IPS DF 6.9 (cell line): ENCODE measurements at places on chromosomes 13 and 19.

DNA sequence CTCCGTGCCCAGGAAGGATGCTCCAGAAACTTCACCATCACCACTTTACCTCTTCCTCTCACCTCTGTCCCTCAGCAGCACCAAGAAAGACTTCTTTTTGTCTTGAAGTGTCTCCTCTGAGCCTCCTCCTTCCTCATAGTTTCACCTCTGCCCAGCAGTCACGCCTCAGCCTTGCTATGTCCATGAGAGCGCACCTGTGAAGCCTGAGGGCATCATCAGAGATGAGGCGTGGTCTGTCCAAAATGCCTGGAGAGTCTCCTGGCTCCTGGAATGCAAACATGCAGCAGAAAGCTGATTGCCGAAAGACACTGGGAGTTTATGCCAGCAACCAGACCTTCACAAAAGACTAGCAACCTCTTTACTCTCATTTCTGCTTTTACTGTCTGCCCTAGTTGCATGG lies 336.6 kb downstream of the TEX29 start:
- DNase-seq = no peak

DNA sequence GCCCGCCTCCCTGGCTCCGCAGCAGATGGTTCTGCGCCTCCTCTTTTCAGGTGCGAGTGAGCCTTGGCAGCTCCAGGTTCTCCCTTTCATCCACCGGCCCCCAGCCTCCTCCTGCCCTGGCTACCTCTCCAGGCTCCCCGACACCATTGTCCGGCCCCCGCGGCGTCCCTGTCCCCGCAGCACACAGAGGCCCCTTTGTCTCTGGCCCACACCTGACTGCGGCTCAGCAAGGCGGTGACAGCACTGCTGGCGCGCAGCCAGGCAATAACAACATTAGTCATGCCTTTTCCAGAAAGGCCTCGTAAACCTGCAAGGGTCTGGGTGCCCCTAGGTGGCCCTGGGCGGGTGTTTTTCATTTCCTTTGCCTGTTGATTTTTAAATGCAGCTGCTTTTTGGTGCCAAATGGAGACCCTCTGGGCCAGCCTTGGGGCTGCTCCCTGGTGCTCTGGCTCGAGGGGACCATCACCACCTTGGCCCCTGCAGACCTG lies 73.2 kb upstream of the MEDAG start:
- DNase-seq = no peak

- DNase-seq = no peak
These were observed 314.4 kb upstream of the NBEA start for GRCh38 chr13:34627509-34628208.

GRCh38 chr13:30576528-30576927 lies 41.2 kb upstream of the USPL1 start:
- no peak for DNase-seq

DNA sequence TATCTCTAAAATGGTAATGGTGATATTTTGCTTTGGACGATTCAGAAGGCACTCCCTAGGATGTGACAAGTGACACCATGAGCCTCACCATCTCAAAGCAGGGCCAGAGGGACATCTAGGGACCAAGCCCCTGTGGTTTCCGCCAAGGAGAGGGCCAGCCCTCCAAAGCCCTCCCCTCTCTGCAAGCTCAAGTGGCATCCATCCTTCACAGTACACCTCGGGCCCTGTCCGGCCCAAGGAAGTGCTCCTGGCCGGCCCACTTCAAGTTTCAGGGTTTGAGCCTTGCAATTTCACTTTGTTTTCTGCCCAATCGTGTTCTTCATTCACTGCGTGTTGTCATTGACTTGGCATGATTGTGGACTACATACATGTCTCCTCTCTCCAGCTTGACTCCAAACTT lies 82.5 kb downstream of the TSHZ3 start:
- no peak for DNase-seq

GRCh38 chr13:28574617-28575142 lies 79.8 kb upstream of the FLT1 start:
- DNase-seq = no peak

- no peak for DNase-seq
These were observed 3.7 kb upstream of the SOX21 start for GRCh38 chr13:94716016-94716415.

DNA sequence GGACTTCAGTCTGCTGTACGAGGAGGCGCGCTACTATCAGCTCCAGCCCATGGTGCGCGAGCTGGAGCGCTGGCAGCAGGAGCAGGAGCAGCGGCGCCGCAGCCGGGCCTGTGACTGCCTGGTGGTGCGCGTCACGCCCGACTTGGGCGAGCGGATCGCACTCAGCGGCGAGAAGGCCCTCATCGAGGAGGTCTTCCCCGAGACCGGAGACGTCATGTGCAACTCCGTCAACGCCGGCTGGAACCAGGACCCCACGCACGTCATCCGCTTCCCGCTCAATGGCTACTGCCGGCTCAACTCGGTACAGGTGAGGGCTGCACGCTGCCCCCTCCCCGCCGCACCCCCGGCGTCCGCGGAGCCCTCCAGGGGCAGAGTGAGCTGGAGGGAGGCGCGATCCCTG lies 14.6 kb downstream of the KCTD15 start:
- DNase-seq = no peak

DNA sequence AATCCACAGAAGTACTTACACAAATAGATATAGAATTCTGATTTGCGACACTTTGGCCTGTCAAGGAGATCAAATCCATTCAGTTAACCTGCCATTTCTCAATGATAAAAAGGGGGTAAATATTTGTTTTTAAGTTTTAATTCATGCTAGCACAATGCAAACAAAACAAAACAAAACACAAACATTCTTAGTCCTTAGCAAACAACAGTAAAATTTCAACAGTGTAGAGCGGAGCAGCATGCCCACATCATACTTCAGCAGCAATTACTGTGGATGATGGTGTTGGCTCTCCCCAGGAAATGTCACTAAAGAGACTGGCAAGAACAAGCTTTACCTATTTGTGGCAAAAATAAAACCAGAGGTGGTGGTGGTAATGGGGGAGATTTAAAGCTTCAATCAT lies 625.2 kb upstream of the PCDH20 start:
- DNase-seq = no peak

GRCh38 chr13:95385798-95386197 lies 84.5 kb upstream of the ABCC4 start:
- no peak for DNase-seq

GRCh38 chr19:29586401-29586800 lies 19.7 kb upstream of the POP4 start:
- no peak for DNase-seq

DNA sequence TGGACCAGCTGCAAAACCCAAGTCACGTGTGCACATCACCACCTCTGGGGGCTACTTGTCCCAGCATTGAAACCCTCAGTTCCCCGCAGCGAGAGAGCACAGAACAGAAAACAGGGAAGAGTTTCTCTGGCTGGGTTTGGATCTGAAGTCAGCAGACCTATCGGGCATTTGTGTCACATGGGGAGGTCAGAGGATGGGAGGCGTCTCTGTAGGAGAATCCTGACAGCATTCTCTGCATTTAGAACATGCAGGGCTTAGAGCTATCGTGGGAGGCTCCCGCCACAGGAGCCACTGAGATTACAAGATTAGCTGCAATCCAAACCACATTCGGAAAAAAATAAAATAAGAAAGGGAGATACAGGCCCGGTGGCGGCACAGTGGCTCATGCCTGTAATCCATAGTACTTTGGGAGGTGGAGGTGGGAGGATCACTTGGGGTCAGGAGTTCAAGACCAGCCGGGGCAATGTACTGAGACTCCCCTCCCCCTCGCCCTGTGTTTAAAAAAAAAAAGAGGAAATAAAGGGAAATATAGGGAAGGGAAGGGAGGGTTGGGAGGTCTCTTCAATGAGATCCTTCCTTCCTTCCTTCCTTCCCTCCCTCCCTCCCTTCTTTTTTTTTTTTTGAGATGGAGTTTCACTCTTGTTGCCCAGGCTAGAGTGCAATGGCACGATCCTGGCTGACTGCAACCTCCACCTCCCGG lies 2.9 kb upstream of the TLE6 start:
- DNase-seq = no peak

DNA sequence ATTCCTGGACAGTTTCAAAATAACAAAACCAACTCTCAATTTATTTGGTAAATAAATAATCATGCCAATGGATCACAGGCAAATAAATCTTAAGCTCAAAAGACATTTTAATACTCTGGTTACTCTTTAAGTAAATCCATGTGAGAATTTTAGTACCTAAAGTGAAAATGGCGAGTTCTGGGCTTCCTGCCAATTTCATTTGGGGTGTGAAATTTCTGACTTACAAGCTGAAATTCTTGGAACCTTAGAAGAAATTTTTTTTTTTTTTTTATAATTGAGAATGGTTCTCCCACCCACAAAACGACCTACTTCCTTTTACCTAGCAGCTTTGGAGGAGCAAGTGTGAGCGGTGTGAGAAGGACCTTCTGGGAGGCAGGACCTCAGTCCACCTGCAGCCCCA lies 354.5 kb upstream of the NBEA start:
- no peak for DNase-seq

GRCh38 chr19:48770266-48770665 lies 14.9 kb downstream of the FGF21 start:
- DNase-seq = no peak

DNA sequence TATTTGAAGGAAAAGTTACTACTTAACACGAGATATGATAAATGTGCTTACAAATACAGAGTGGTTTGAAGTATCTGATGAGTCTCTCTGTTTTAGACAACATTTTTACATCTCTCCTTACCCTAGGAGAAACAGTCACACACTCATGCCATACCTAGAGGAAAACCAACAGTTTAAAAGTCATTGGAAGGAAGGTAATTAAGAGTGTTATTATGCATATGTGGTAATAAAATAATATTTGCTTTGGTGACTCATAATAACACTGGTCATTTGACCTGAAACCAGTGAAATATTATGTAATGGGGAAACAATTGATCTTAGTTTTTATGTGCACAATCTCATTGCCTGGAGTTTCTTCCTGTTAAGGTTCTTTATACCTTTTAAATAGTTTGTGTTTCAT lies 136.9 kb upstream of the SOX21 start:
- DNase-seq = no peak

DNA sequence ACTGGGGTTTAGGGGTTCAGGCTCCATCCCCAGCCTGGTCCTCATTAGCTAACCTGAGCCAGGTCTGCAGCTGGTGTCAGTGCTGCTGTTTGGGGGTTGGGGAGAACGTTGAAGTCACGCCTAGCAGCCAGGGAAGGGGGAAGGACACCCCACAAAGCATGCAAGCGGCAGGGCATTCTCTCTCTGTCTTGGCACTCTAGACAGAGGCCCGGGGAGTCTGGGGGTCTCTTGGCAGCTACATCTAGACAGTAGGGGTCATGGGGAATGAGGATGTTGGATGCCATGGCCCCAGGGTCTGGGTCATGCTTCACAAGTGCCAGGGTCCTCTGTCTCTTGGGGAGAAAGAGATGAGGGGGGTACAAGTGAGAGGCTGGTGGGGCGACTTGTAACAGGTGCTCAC lies 2.6 kb downstream of the ERICH4 start:
- DNase-seq = no peak

DNA sequence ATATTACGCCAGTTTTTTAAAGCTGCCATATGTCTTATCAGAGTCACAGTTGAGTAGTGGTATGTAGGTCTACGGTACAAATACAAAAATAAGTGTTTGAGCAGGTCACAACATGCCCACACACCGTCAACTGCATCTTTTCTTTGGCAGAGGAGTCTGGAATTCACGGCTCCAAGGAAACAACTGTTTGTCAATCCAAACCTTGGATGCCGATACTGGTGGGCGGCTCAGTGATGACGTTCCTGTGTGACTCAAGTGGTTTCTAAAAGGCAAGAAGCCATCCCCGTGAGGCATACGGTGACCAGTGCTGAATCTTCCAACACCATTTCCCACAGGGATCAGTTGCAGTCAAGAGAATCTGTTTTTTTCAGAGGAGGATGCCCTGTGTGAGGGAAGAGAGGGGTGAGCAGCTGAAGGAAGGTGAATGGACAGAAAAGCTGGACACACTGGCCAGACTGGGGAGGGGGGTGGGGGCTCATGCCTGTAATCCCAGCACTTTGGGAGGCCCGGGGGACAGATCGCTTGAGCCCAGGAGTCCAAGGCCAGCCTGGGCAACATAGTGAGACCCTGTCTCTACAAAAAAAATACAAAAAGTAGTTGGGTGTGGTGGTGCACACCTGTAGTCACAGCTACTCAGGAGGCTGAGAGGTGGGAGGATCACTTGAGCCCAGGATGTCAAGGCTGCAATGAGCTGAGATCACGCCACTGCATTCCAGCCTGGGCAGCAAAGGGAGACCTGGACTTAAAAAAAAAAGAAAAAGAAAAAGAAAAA lies 22.8 kb upstream of the CEBPG start:
- DNase-seq = no peak

DNA sequence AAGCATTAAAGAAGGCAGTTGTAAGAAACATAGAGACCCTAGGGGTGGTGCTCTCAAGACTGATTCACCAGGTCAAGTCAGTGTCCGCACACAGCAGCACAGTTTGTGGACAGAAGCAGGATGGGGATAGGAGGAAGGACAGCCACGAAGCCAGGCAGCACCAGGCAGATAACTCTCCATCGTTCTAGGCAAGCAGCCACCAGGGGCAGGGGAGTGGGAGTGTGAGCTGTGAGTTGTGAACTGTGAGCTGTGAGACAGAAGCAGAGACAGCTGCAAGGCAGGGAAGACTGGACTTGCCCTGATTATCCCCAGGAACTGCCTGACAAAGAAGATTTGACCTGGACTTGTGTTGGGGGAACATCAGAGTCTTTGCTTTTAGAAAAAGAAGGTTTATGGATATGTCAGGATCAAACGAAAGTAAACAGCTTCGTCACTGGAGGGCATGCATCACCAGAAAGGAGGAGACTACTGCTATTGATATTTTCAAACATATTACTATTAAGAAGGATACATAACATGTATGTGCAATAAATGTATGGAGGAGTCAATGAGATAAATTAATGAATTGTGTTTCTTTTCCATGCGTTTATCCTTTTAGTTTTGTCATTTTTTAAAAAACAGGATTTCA lies 286.1 kb downstream of the IRS2 start:
- no peak for DNase-seq

- no peak for DNase-seq
These were observed 877.2 kb upstream of the PCDH20 start for GRCh38 chr13:62292714-62293480.

DNA sequence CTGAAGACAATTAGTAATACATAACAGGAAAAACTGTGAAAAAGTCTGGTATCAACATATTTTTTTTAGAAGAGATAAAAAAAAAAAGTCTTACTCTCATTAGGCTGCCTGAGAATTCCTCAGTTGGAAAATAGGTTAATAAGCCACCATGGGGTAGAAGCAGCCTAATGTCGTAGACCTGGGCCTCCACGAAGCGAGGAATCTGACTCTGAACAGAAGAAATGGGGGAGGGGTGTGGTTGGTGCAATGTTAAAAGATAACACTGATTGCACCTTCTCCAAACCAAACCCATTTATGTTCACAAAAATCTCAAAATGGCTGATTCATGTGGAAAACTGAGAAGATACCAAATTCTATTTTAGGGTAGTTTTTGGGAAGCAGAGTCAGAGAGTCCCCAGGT lies 62.4 kb downstream of the MPHOSPH8 start:
- DNase-seq = no peak

- DNase-seq = no peak
These were observed 616 bp downstream of the FCHO1 start for GRCh38 chr19:17751912-17752273.

DNA sequence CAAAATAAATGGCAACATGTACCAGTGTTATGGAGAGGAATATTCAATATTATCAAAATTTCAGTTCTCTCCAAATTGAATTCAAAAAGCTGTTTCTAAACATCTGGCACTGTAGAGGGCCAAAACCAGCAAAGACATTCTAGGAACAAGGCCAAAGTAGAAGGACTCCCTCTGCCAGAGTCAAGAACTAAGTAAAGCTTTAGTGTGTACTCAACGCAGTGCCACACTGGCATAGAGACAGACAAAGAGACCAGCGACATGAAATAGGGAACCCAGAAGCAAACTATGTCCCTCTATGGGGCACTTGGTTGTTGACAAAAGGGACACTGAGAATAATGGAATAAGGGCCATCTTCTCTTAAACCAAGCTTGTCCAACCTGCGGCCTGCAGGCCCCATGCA lies 15.6 kb downstream of the SCGB2B2 start:
- no peak for DNase-seq
